ENCODE measurements at places on chromosomes 16 and 17.

- no peak for DNase-seq
Observed at GRCh38 chr17:63488851-63489250, 12.0 kb downstream of the ACE start.

GRCh38 chr16:2482708-2483534, 8.0 kb downstream of the TBC1D24 start:
- DNase-seq = no peak

DNA sequence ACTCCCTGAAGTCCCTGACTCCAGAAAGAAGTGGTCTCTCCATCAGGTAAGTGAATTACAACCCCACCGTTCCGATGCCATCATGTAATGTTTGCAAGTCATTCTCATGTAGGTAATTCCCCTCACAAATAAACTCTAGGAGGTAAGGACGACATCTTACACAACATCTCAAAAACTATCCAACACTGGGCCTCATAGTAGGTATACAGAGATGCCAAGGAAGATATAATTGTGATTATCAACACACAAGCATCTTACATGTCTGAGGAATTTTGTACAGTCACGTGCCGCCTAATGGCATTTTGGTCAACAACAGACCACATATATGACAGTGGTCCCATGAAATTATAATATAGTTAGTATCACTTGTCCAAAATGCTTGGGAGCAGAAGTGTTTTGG, 7.4 kb downstream of the GCSH start:
- no peak for DNase-seq

- no peak for DNase-seq
Observed at GRCh38 chr16:52696126-52696525, 149.2 kb upstream of the TOX3 start.

DNA sequence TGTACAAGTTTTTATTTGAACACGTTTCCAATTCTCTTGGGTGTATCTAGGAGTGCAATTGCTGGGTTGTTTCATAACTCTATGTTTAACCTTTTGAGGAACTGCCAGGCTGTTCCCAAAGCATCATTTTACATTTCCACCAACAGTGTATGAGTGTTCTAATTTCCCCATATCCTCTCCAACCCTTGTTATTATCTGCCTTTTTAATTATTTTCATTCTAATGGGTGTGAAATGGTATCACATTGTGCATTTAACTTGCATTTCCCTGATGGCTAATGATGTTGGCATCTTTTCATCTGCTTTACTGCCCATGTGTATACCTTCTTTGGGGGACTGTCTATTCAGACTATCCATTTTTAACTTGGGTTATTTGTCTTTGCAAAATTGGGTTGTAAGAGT, 104.2 kb downstream of the USP31 start:
- no peak for DNase-seq

DNA sequence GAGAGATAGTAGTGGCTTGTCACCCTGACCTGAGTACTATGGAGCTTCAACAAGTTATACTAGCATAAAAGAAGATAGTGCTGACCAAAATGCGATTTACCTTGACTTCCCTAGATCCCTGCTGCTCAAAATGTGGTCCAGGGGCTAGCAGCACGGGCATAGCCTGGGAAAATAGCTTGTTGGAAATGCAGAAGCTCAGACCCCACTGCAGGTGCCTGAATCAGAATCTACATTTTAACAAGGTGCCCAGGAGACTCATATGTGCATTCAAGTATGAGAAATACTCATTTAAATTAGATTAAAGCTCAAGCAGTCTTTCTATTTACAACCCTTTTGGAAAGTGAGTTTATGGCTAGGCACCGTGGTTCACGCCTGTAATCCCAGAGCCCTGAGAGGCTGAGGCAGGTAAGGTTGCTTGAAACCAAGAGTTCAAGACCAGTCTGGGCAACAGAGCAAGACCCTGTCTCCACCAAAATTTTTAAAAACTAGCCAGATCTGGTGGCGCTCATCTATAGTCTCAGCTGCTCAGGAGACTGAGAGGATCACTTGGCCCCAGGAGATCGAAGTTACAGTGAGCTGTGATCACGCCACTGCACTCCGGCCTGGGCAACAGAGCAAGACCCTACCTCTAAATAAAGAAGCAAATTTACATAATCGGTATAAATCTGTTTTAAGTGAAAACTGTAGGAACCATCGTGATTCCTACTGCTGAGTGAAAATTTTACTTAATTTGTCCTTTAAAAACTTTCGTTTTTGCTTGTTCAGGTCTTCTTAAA, 7.3 kb downstream of the APOH start:
- DNase-seq = no peak

DNA sequence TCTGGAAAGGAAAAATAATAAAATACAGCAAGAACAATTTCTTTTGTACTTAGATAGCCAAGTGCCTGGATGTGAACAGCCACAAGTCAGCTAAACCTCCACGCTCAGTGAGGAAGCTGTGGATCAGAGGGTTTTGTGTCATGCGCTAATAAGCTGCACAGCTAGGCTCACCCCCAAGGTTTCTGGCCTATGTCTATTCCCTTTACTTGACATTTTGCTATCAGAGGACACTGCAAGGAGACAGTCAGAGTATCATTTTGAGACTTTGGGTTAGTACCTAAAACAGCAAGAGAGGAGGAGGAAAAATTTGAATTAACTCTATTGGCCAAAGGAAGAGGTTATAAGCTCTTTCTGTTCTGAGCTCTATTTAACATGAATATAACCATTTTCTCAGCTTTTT, 139.3 kb downstream of the KCNJ2 start:
- no peak for DNase-seq

GRCh38 chr16:28161626-28162025, 50.1 kb downstream of the XPO6 start:
- no peak for DNase-seq

DNA sequence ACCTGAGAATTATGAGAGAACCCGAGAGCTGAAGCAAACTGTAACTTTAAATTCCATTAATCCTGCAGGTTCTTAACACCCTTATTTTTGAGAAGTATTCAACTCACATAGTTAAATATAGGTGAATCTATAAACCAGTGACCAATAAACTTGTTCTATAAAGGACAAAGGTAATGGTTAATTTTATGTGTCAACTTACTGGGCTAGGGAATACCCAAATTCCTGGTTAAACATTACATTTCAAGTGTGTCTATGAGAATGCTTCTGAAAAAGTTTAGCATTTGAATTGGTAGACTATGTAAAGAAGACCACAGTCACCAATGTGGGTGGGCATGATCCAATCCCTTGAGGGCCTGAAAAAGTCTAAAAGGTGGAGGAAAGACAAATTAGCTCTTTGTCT, 99.1 kb downstream of the KCNJ2 start:
- no peak for DNase-seq

GRCh38 chr16:4116325-4117249, at the start of gene ADCY9:
Gene ADCY9, minus strand, starts transcription at chr16:4116442. Its CDS starts 1,000 bp downstream, at chr16:4115442.
- peak; percentile 79 for DNase-seq

DNA sequence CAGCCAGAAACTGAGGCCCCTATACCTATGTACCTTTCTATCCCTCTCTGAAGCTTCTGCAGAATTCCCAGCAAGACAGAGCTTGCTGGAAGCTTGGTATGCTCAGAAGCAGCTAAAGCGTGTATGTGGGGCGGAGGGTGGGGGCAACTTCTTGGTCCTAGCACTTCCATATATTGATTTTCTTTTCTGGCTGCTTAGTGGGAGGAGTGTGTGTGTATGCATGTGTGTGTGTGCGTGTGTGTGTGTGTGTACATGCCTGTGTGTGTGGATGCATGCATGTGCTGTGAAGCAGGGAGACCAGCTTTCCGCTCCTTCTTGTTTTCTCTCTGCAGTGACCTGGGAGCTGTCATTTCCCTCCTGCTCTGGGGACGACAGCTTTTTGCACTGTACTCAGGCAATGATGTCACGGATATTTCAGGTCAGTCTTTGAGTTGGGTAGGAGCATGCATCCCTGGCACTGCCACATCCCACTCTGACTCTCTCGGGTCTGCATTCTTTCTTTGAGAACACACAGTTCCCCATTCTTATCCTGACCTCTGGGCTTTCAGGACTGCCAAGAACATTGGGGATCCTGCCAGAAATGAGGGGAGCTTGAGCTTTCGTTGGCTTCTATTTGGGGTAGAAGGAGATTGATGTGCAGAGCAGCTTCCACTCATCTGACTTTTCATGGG, 10.7 kb downstream of the HPR start:
- DNase-seq = no peak

GRCh38 chr16:70765491-70765890, 35.5 kb downstream of the VAC14 start:
- no peak for DNase-seq

DNA sequence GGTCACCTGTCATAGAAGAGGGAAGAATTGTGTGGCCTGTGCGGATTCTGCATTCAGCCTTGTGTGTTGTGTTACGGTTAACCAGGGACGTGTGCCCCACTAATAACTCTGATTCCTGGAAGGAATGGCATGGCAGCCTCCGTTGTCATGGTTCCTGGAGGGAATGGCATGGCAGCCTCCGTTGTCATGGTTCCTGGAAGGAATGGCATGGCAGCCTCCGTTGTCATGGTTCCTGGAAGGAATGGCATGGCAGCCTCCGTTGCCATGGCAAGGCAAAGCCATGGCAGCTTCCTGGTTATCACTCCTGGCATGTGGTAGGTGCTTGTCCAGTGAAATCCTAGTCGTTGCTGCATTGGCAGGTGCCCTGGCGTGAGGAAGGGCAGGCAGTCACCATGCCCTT, 8.9 kb downstream of the SPG7 start:
- no peak for DNase-seq

GRCh38 chr16:10738231-10739077, 5.2 kb upstream of the NUBP1 start:
- peak; percentile 85 for DNase-seq

DNA sequence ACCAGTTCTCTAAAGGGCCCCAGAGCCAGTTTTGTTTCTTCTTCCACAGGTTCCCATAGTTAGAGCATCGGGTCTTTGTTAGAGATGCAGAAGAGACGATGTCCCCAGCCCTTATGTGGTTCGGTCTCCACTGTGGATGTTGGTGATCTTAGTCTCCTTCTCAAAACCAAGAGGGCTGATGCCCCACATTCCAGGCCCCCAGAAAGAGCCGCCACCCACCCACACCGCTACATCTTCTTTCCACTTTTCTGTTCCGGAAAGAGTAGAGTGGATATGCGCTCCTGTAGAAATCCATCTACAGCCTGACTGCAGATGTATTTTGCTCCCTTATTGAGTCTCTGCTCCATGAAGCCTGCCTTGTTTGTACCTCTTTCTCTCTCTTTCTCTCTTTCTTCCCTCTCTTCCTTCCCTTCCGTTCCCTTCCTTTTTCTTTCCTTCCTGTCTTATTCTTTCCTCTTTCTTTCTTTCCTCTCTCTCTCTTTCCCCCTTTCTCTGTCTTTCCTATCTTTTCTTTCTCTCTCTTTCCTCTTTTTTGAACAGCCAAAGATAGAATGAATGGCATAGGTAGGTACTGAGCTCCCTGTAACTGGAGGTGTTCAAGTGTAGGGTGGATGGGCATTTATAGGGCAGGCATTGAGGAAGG, 224.3 kb downstream of the SEC14L1 start:
- DNase-seq = no peak

GRCh38 chr16:79213214-79213613, 387.3 kb downstream of the MAF start:
- no peak for DNase-seq

GRCh38 chr17:29571883-29572681, 3.6 kb downstream of the TP53I13 start:
- no peak for DNase-seq

DNA sequence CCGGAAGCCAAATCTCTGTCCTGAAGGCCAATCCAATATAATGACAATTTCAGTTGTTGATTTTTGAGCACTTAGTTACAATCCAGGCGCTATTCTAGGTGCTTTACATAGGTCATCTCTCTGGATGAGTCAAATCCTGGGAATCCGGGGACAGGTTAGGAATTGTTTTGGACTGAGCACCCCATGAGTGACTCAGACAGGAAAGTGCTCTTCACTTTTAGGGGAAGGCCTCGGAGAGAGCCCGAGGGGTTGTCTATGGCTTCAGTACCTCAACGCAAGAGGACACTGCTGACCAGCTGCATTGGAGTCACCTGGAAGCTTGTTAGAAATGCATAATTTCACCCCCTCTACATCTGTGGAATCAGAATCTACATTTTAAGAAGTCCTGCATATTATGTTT, 108.8 kb downstream of the IRX5 start:
- peak; percentile 22 for DNase-seq

DNA sequence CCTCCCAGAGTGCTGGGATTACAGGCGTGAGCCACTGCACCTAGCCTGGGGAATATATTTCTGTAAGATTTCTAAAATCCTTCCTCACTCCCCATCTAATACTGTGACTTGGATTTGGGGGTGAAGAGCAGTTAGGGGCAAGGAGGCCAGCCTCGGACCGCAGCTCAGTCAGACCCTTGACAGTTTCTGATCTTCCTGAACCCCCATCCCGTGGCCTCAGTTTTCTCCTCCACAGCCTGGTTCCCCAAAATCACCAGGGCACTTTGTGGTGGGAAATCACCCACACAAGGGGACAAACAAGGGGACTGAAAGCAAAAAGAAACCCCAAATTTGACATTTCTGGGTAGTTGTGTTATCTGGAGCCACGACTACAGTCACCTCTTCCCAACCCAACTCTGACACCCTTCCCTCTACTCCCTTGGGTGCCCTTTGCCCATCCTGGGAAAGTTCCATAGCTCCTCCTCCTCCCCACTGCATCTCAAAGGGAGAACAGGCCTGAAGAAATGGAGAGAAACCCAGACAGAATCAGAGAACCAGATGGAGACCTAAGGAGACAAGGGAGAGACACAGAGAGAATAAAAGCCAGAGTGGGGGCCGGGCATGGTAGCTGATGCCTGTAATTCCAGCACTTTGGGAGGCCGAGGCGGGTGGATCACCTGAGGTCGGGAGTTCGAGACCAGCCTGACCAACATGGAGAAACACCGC, 2.8 kb upstream of the STAT5A start:
- DNase-seq = no peak

- DNase-seq = no peak
Observed at GRCh38 chr17:50319306-50320004, 26.5 kb upstream of the XYLT2 start.

DNA sequence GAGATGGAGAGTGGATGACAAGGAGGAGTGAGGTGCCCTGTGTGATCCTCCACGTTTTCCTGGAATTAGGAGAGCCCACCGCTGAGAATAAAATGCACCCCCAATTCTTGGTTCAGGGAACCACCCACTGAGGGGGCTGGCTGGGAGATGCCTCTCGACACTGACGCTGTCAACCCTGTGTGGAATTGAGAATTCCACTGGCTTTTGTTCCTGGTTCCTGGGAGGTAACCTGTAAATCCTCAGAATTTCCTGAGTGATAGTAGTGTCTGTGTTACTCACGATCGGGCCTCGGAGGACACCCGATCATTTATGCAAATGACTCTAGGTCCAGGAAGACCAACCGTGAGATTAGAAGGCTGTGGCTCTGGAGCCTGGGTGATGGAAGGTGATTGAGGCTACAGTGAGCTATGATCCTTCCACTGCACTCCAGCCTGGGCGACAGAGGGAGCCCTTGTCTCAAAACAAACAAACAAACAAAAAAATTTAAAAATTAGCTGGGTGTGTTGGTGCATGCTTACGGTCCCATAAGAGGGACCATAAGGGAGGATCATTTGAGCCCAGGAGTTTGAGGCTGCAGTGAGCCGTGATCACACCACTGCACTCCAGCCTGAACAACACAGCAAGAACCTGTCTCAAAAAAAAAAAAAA, 11.7 kb upstream of the PRPSAP1 start:
- DNase-seq = no peak

GRCh38 chr17:82371333-82372248, at the start of gene UTS2R:
Gene UTS2R, plus strand, starts transcription at chr17:82371765. Its CDS starts 2,560 bp downstream, at chr17:82374325.
- no peak for DNase-seq

- no peak for DNase-seq
Observed at GRCh38 chr17:39173526-39174274, 7.7 kb upstream of the ARL5C start.

- no peak for DNase-seq
Observed at GRCh38 chr16:65793781-65794180, 572.7 kb upstream of the CDH5 start.

GRCh38 chr17:77151186-77151585, 10.4 kb downstream of the SEC14L1 start:
- DNase-seq = no peak
